ENCODE measurements at places on chromosomes 1 and 21. TPM values are rescaled to one million over a fixed set of nuclear protein-coding genes. Genes with fewer than 3 reads are reported as not detected.

The FCGR1A gene
- polyA plus RNA-seq, result not detected

The GPR52 gene
- polyA plus RNA-seq, result 0.08 TPM

The KRTAP12-2 gene
- not detected for polyA plus RNA-seq

The S100A5 gene
- not detected for polyA plus RNA-seq

The TADA1 gene
- polyA plus RNA-seq, result 9.3 TPM

The KIF26B gene
- 2.6 TPM for polyA plus RNA-seq

The ETS2 gene
- 16.3 TPM for polyA plus RNA-seq

The KCNH1 gene
- polyA plus RNA-seq, result 0.08 TPM

The ISG20L2 gene
- polyA plus RNA-seq, result 44.3 TPM

The NPHS2 gene
- not detected for polyA plus RNA-seq

The VPS26C gene
- 34.8 TPM for polyA plus RNA-seq

The CTBS gene
- 23.4 TPM for polyA plus RNA-seq

The LCE3D gene
- not detected for polyA plus RNA-seq

The THEM5 gene
- polyA plus RNA-seq, result not detected

The FCGR3A gene
- polyA plus RNA-seq, result not detected

The C1orf141 gene
- not detected for polyA plus RNA-seq

The UTS2 gene
- 0.13 TPM for polyA plus RNA-seq

The LCE1C gene
- polyA plus RNA-seq, result not detected

The TMEM82 gene
- not detected for polyA plus RNA-seq

The CAMK2N1 gene
- 2.8 TPM for polyA plus RNA-seq

The KRTAP13-2 gene
- polyA plus RNA-seq, result not detected

The TLR5 gene
- not detected for polyA plus RNA-seq

The CD48 gene
- not detected for polyA plus RNA-seq

The NUF2 gene
- 11.3 TPM for polyA plus RNA-seq

The PGLYRP3 gene
- polyA plus RNA-seq, result not detected

The CYP2J2 gene
- 1.1 TPM for polyA plus RNA-seq

The PLCH2 gene
- 0.08 TPM for polyA plus RNA-seq

The SPRR2E gene
- not detected for polyA plus RNA-seq

The TDRD10 gene
- not detected for polyA plus RNA-seq

The NUP210L gene
- not detected for polyA plus RNA-seq

The OR6N2 gene
- not detected for polyA plus RNA-seq

The ESPN gene
- polyA plus RNA-seq, result 0.13 TPM

The YTHDF2 gene
- 54.8 TPM for polyA plus RNA-seq

The EXTL1 gene
- 0.58 TPM for polyA plus RNA-seq

The TNFSF4 gene
- polyA plus RNA-seq, result 25.9 TPM

The SPAG17 gene
- not detected for polyA plus RNA-seq

The TAL1 gene
- not detected for polyA plus RNA-seq

The STUM gene
- not detected for polyA plus RNA-seq

The KCNK1 gene
- 10.1 TPM for polyA plus RNA-seq

The SH2D2A gene
- not detected for polyA plus RNA-seq

The TMOD4 gene
- polyA plus RNA-seq, result 0.57 TPM

The LRRC3 gene
- 2.3 TPM for polyA plus RNA-seq

Data from SK-N-SH (cell line).